ENCODE measurements at places on chromosomes 12 and 14. TPM values are rescaled to one million over a fixed set of nuclear protein-coding genes. Genes with fewer than 3 reads are reported as not detected.

The EPYC gene
- not detected for total RNA-seq

The CLIP1 gene
- 63.2 TPM for total RNA-seq

The HOXC12 gene
- not detected for total RNA-seq

The UNC79 gene
- total RNA-seq: 0.22 TPM

The NGB gene
- not detected for total RNA-seq

- no peaks in the 10 kb centered on the region for H3K27me3 ChIP-seq
- H3K36me3 ChIP-seq: peaks cover 7% of the 10 kb centered on the region
- H3K27ac ChIP-seq: no peak overlapping the region
- H3K4me1 ChIP-seq: peaks cover 51% of the 10 kb centered on the region
These were observed 9.0 kb downstream of the RCOR1 start for GRCh38 chr14:102601378-102601925.

DNA sequence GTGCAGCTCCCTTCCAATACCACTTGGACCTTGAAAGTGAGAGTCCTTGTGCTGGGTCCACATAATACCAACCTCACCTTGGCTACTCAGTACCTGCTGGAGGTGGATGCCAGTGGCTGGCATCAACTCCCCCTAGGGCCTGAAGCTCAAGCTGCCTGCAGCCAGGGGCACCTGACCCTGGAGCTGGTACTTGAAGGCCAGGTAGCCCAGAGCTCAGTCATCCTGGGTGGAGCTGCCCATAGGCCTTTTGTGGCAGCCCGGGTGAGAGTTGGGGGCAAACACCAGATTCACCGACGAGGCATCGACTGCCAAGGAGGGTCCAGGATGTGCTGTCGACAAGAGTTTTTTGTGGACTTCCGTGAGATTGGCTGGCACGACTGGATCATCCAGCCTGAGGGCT lies 5.7 kb upstream of the INHBE start:
- no peaks in the 10 kb centered on the region for H3K27me3 ChIP-seq
- DNase-seq: no peak
- H3K27ac ChIP-seq: no peak overlapping the region
- H3K4me1 ChIP-seq: peaks cover 5% of the 10 kb centered on the region
- no peaks in the 10 kb centered on the region for H3K36me3 ChIP-seq
- no peak overlapping the region for H3K4me3 ChIP-seq

- DNase-seq: no peak
- H3K4me1 ChIP-seq: no peaks in the 10 kb centered on the region
- H3K27me3 ChIP-seq: peaks cover 39% of the 10 kb centered on the region
- no peaks in the 10 kb centered on the region for H3K36me3 ChIP-seq
These were observed 6.7 kb upstream of the FAM222A start for GRCh38 chr12:109706747-109707469.

DNA sequence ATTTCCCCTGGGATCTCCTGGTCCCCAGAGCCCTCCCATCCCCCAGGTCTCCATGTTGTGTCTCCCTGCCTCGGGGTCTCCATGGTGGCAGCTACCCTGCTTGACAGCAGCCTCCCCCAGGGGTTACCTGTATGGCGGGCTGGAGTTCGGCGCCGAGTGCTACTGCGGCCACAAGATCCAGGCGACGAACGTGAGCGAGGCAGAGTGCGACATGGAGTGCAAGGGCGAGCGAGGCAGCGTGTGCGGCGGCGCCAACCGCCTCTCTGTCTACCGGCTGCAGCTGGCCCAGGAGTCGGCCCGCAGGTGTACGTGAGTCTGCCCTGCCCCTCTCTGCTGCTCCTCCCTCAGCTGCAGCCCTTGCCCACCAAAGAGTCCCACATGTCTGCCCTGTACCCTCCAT lies 80.9 kb downstream of the WSCD2 start:
- no peak overlapping the region for H3K27ac ChIP-seq
- no peak for DNase-seq
- H3K27me3 ChIP-seq: peaks cover 8% of the 10 kb centered on the region
- no peaks in the 10 kb centered on the region for H3K4me1 ChIP-seq
- no peaks in the 10 kb centered on the region for H3K36me3 ChIP-seq

DNA sequence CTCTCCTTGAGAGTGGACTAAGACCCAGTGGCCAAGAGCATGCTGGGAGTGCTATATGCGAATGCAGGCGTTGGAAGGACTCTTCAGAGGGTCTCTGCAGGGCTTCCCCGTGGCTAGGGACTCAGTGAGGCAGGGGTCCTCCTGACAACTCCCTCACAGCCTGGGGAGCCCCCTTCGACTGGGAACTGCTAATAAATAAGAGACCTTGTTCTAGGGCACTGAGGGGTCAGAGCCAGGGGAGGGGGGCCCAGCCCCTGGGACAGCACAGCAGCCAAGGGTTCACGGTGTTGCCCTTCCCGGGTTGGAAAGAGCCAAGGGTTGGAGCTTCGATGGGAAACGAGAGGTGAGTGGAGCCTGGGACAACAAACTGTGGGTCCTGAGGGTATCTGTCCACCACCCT lies 6.0 kb upstream of the CPNE6 start:
- no peak overlapping the region for H3K27ac ChIP-seq
- no peaks in the 10 kb centered on the region for H3K4me1 ChIP-seq
- H3K36me3 ChIP-seq: no peaks in the 10 kb centered on the region
- DNase-seq: no peak
- H3K27me3 ChIP-seq: no peaks in the 10 kb centered on the region
- H3K4me3 ChIP-seq: no peak overlapping the region

DNA sequence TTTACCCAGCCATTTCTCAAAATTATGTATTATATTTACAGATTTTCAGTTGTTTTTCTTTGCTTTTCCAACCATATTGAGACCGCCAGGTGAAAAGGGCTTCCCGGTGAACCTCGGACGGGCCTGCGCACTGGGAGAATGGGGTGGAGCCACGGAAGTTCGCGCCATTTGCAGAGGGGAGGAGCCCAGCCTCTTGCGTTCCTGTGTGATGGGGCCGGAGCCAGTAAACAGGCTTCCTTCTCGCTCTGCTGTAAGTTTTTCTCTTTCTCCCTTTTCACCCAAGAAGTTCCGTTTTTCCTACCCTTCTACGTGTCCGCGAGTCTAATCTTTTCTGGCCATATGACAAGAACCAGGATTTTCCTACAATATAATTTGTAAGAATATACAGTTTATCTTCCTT lies 1108.8 kb upstream of the SEL1L start:
- peak overlapping the region; percentile 20 for H3K4me3 ChIP-seq
- H3K4me1 ChIP-seq: no peaks in the 10 kb centered on the region
- no peaks in the 10 kb centered on the region for H3K27me3 ChIP-seq
- no peaks in the 10 kb centered on the region for H3K36me3 ChIP-seq
- no peak overlapping the region for H3K27ac ChIP-seq
- no peak for DNase-seq

DNA sequence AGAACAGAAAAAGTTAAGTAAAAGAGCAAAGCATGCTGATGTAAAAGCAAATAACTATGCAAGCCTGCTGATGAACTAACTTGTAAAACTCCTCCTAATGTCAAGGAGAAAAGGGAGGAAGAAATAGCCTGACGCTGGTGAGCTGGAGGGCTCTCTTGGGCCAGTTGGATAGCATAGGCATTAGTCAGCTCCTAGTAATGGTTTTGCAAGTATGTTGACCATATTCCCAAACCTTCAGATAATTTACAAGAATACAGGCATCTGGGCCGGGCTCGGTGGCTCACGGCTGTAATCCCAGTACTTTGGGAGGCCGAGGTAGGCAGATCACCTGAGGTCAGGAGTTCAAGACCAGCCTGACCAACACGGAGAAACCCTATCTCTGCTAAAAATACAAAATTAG lies 871.4 kb downstream of the C12orf50 start:
- H3K36me3 ChIP-seq: no peaks in the 10 kb centered on the region
- H3K4me1 ChIP-seq: no peaks in the 10 kb centered on the region
- H3K27me3 ChIP-seq: no peaks in the 10 kb centered on the region
- H3K4me3 ChIP-seq: no peak overlapping the region
- DNase-seq: no peak

- no peak overlapping the region for H3K27ac ChIP-seq
- no peak for DNase-seq
- H3K4me1 ChIP-seq: peaks cover 80% of the 10 kb centered on the region
- H3K4me3 ChIP-seq: no peak overlapping the region
- no peaks in the 10 kb centered on the region for H3K27me3 ChIP-seq
These were observed 10.2 kb downstream of the USP15 start for GRCh38 chr12:62270384-62270783.

Data from activated B cell treated with CpG ODN at 0.5 μM for 24 hours (primary cell).